Activated CD4-positive, alpha-beta T cell treated with anti-CD3 and anti-CD28 coated beads, Interleukin-2, amount 10 ng/mL, durations not matched to agents 7 days and 5 days (primary cell): ENCODE measurements at places on chromosomes 7 and 10. TPM values are rescaled to one million over a fixed set of nuclear protein-coding genes. Genes with fewer than 3 reads are reported as not detected.
A peak's percentile ranks its signal among the peaks of the same experiment; 100 is the strongest.

Gene CUZD1
- total RNA-seq: 2.4 TPM

Gene OR2A42
- total RNA-seq: 0.04 TPM

Gene MMP21
- total RNA-seq: not detected

Gene COL13A1
- not detected for total RNA-seq

DNA sequence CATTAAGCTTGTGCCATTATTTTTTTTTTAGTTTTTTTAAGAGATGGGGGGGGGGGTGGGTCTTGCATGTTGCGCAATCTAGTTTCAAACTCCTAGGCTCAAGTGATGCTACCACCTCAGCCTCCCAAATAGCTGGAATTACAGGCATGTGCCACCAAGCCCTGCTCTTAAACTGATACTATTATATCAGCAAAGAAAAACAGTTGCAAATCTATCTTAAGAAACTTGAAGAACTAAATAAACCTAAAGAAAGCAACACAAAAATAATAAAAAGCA, 47.5 kb downstream of the BRAF start:
- no peak overlapping the region for H3K4me3 ChIP-seq
- peaks cover 20% of the 10 kb centered on the region for H3K36me3 ChIP-seq
- no peak for DNase-seq
- no peaks in the 10 kb centered on the region for H3K27me3 ChIP-seq
- H3K4me1 ChIP-seq: peaks cover 38% of the 10 kb centered on the region

GRCh38 chr7:41870461-41871138, 167.7 kb upstream of the INHBA start:
- peaks cover 2% of the 10 kb centered on the region for H3K36me3 ChIP-seq
- H3K4me1 ChIP-seq: peaks cover 24% of the 10 kb centered on the region
- peaks cover 29% of the 10 kb centered on the region for H3K27me3 ChIP-seq
- no peak overlapping the region for H3K4me3 ChIP-seq

DNA sequence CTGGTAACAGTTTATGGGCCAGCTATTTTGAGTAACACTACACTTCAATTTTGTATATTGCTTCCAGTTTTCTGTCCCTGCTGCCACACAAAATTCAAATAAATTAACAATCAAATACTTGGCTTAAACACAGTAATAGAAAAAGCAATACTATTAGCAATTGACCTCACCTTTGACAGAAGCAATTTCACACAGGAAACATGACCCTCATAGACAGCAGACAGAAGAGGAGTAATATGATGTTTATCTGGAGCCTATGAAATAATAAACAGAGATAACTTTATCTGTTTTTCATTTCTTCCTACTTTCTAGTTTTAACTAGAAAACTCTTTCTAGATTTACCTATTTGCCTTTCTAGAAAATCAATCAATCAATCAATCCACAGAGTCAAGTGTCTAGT, 26.7 kb downstream of the MTPN start:
- DNase-seq: no peak
- no peak overlapping the region for H3K27ac ChIP-seq
- H3K36me3 ChIP-seq: peaks cover 49% of the 10 kb centered on the region
- H3K27me3 ChIP-seq: no peaks in the 10 kb centered on the region
- H3K4me3 ChIP-seq: no peak overlapping the region

DNA sequence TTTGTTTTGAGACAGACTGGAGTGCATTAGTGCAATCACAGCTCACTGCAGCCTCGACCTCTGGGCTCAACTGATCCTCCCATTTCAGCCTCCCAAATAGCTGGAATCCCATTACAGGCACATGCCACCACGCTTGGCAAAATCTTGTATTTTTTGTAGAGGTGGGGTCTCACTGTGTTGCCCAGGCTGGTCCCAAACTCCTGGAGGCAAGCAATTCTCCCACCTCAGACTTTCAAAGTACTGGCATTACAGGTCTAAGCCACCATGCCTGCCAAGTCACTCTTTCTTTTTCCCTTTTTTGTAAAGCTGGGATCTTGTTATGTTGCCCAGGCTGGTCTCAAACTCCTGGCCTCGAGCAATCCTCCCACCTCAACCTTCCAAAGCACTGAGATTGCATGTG, 8.3 kb upstream of the NPC1L1 start:
- H3K4me1 ChIP-seq: peaks cover 7% of the 10 kb centered on the region
- DNase-seq: no peak
- peaks cover 23% of the 10 kb centered on the region for H3K27me3 ChIP-seq
- no peaks in the 10 kb centered on the region for H3K36me3 ChIP-seq

DNA sequence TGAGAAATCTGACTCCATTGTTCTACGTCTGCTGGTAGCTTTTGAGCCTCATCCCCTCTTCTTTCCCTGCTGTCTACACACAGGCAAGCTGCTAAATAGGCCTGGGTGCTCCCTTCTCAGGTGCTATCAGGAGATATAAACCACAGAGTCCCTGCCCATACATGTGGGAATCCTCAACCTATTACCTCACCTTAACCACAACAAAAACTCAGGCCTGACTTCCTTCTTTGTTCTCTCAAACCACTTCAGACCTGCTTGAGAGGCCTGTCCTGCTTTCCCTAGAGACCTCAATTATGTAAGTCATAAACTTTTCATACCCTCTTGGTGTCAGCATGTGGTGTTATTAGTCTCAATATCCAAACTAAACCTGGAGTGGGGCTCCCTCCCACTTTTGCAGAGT, 75.0 kb upstream of the MAGI2 start:
- H3K4me3 ChIP-seq: no peak overlapping the region
- H3K27ac ChIP-seq: no peak overlapping the region
- DNase-seq: no peak
- H3K36me3 ChIP-seq: no peaks in the 10 kb centered on the region
- no peaks in the 10 kb centered on the region for H3K4me1 ChIP-seq
- H3K27me3 ChIP-seq: no peaks in the 10 kb centered on the region

DNA sequence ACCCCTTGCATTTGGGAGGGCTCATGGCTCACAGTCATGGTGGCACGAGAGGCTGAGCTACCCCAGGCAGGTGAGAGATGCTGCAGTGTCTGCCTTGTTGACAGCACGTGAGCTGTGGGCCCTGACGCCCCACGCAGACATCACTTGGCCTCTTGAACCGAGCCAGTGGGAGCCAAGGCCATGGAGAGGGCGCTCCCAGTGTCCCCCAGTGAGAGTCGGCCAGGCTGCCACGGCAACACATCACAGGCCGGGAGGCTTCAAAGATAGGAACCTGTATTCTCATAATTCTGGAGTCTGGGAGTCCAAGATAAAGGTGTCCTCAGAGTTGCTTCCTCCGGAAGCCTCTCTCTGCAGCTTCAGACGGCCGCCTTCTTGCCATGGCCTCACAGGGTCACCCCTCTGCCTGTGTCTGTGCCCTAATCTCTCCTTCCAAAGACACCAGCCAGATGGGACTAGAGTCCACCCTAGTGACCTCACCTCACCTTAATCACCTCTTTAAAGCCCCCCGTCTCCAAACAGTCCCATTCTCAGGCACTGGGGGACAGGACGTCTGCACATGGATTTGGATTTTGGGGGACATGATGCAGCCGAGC, 119.6 kb downstream of the KLF6 start:
- no peak overlapping the region for H3K4me3 ChIP-seq
- no peak for DNase-seq
- peaks cover 44% of the 10 kb centered on the region for H3K4me1 ChIP-seq
- H3K27ac ChIP-seq: no peak overlapping the region
- H3K27me3 ChIP-seq: no peaks in the 10 kb centered on the region

GRCh38 chr7:108452707-108453106, 3.5 kb downstream of the NRCAM start:
- H3K27ac ChIP-seq: no peak overlapping the region
- DNase-seq: peak; percentile 19
- H3K4me3 ChIP-seq: no peak overlapping the region
- peaks cover 48% of the 10 kb centered on the region for H3K27me3 ChIP-seq

DNA sequence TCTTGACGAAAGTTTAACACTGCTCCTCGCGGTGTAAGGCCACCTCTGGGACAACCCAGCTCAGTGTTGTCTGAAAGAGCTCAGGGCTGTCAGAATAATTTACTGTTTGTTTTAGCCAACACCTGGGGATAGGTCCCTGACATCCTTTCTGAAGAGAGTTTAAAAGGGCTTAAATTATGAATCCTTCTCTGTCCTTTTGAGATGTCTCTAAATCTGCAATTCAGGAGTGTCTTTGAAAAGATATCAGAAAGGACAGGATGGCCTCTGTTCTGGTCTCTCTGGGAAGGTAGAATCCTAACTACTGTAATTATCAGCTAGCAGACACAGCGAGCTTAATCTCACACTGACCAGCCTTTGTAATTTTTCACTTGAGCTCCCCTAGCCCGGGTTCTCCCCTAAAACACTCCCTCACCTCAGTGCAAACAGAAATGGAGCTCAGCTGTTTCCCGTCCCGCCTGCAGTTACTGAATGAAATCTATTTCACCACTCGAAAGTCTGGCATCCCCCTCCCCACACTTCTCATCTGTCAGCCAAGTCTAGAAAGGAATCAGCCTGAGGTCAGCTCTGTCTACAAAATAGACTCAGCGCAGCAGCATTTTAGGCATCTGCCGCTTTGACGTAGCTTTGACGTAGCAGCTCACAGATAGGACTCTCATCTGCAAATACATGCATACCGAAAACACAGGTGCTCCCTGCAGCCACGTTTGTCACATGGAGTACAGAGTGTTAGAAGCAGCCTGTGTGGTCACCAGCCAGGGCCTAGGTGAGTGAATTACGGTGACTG, 4.8 kb downstream of the DYNC2I1 start:
- peaks cover 9% of the 10 kb centered on the region for H3K36me3 ChIP-seq
- peak overlapping the region; percentile 68 for H3K27ac ChIP-seq
- peaks cover 64% of the 10 kb centered on the region for H3K4me1 ChIP-seq

- H3K4me1 ChIP-seq: no peaks in the 10 kb centered on the region
- H3K27ac ChIP-seq: no peak overlapping the region
- H3K36me3 ChIP-seq: no peaks in the 10 kb centered on the region
- no peak overlapping the region for H3K4me3 ChIP-seq
- no peaks in the 10 kb centered on the region for H3K27me3 ChIP-seq
These were observed 101.9 kb upstream of the NPS start for GRCh38 chr10:127447197-127447596.

- no peak overlapping the region for H3K4me3 ChIP-seq
- H3K4me1 ChIP-seq: no peaks in the 10 kb centered on the region
- no peaks in the 10 kb centered on the region for H3K36me3 ChIP-seq
- no peak overlapping the region for H3K27ac ChIP-seq
These were observed 28.2 kb downstream of the BAMBI start for GRCh38 chr10:28705472-28705871.

DNA sequence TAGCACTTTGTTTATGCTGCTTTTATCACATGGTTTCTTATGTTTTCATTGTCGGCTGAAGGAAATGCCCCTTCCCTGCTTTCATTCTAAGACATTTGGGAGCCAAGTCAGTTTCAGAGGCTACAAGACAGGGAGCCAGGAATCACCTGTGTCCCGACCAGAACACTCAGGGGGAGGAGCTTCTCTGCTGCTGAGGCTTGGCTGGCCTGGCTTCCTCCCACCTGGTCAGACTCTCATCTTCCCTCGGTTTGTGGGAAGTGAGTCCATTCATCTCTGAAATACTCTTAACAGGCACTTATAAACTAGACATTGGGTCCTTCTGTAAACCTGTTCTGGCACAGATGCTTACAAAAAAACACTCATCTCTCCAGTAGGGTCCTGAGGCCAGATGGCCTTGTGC, 19.6 kb upstream of the GOLGA7B start:
- H3K4me3 ChIP-seq: no peak overlapping the region
- peak overlapping the region; percentile 54 for H3K27ac ChIP-seq
- H3K27me3 ChIP-seq: peaks cover 5% of the 10 kb centered on the region
- peaks cover 32% of the 10 kb centered on the region for H3K4me1 ChIP-seq
- no peak for DNase-seq
- H3K36me3 ChIP-seq: no peaks in the 10 kb centered on the region

- no peak overlapping the region for H3K27ac ChIP-seq
- H3K36me3 ChIP-seq: no peaks in the 10 kb centered on the region
- no peak overlapping the region for H3K4me3 ChIP-seq
- no peaks in the 10 kb centered on the region for H3K4me1 ChIP-seq
- peaks cover 11% of the 10 kb centered on the region for H3K27me3 ChIP-seq
- no peak for DNase-seq
These were observed 59.2 kb upstream of the CHCHD3 start for GRCh38 chr7:133140994-133141595.

- no peaks in the 10 kb centered on the region for H3K36me3 ChIP-seq
- H3K4me1 ChIP-seq: peaks cover 18% of the 10 kb centered on the region
- H3K27me3 ChIP-seq: peaks cover 1% of the 10 kb centered on the region
These were observed 48.8 kb downstream of the SH3PXD2A start for GRCh38 chr10:103806395-103807187.

DNA sequence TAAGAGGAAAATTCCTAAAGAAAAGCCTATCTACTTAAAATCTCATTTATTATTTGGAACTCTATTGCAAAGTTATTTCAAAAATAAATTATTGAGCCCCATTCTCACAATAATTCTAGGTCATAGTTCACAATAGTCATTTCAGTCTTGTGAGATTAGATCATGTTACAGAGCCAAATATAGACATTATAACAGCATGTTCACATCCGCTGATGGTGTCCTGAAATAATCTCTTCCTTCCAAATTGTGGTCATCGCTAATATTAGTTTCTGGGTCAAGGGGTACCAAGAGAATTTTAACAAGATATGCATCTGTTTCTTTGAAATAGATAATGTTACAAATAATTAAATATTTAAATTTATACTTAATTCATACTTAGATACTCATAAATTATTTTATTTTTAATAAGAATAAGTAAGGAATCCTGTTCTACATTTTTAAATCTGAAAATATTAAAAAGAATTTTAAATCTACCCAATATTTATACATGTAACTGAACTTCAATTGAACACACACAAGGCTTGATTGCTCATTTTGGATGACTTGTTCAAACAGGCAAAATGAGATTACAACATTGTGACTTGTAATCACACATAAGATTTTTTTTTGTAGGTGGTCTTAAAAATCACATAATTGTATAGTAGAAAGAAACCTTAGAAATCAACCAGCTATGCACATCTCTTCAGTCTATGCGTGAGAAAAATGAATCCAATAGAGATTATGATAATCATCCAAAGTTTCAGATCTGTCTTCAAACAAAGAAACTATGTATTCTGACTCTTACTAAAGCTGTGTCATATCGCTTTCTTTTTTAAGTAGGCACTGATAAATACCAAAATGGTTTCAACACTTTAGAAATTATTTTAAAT, 13.1 kb downstream of the GNAT3 start:
- DNase-seq: no peak
- H3K27me3 ChIP-seq: no peaks in the 10 kb centered on the region
- H3K4me3 ChIP-seq: no peak overlapping the region

DNA sequence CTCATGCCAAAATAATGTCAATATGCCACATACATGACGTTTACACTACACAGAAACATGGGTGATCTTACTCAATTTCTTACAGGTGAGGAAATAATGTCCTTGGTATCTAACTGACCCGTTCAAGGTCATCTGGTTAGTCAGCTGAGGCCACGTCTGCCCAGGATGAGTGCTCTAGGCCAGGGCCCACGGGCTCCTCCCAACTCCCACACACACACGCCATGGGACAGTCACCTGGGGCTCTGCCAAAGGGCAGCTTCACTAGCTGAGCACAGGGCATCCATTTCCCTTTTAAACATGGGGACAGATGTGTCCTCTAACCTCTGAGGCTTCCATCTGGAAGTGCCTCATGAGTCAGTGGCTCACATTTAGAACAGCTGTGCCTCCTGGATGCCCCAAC, 123.9 kb downstream of the TNS3 start:
- H3K27ac ChIP-seq: no peak overlapping the region
- DNase-seq: no peak
- H3K4me3 ChIP-seq: no peak overlapping the region
- H3K27me3 ChIP-seq: no peaks in the 10 kb centered on the region
- no peaks in the 10 kb centered on the region for H3K36me3 ChIP-seq
